ENCODE measurements at places on chromosomes 13 and 19. TPM values are rescaled to one million over a fixed set of nuclear protein-coding genes. Genes with fewer than 3 reads are reported as not detected.

GRCh38 chr13:62512194-62513141 lies 1096.8 kb upstream of the PCDH20 start:
- no peak for DNase-seq

GRCh38 chr13:20414546-20415305 lies 110.9 kb downstream of the CRYL1 start:
- DNase-seq = no peak

DNA sequence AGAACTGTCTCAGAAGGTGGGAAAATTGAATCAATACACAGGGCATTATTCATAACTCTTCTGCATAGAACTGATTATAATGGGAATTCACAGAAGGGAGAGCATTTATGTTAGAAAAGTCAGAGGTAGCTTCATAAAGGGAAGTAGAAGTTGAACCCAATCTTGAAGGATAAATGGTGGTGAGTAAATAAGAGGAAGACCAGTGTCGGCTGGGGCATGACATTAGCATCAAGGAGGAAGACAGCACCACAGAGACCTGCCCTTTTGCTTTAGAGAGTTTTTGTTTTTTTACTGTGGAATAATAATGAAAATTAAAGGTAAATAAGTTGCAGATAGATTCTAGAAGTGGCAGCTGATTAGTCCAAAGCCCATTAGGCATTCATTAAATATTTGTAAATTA lies 21.9 kb downstream of the CDC16 start:
- DNase-seq = no peak

DNA sequence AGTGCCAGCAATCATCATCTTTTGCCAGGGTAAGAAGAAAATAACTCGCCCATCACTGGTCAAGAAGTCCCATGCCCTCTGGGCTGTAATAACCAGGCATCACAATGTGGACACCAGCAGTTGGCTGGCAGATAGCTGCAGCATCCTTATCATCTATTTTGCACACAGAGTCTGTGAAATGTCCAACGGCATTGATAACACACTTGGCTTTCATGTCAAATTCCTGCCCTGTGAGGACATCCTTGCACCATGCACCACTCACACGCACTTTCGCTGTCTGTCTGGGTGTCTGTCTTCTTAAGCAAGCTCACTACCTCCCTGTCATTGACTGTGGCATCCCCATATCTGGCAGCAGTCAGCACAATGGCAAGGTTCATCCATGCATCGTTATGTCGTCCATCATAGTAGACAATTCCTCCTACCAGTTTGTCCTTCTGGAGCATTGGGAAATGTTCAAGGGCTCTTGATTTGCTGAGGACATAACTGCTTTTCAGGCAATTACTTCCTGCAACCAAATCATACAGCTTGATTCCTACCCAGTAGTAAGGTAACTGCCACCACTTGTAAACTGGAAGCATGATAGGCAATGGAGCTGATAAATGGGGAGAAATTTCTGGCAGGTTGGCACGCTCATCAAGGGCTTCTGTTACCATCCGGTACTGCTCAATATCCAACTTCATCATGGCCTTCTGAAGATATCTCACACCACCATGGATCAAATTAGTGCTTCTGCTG lies 6.8 kb upstream of the ZSCAN5A start:
- no peak for DNase-seq

DNA sequence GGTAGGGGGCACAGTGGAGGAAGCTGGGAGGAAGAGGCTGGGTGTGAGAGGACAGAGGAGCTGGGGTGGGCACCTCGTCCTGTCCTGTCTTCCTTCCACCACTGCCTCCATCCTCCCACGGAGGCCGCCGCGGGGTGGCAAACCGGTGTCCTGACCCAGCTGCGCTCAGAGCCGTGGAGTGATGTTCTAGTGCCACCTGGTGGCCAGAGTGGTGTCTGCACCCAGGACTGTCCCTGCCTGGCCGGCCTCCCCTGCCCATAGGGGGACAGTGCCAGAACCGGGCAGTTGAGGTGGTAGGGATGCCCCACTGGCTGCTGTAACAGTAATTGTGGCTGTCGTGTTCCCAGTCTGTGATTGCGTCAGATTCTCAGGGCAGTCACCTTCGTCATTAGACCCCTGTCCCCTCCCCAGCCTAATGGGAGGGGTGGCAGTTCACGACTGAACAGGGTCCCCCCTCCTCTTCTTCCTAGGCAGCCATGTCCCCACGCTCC lies 11.1 kb upstream of the ARRDC2 start:
- DNase-seq = peak; percentile 91

- no peak for DNase-seq
Measured at GRCh38 chr13:33723365-33723764, 94.6 kb upstream of the RFC3 start.

The COQ8B gene
- 50.0 TPM for total RNA-seq

All from Peyer's patch (tissue), 4 donors.